ENCODE measurements at places on chromosomes 11 and 22.

DNA sequence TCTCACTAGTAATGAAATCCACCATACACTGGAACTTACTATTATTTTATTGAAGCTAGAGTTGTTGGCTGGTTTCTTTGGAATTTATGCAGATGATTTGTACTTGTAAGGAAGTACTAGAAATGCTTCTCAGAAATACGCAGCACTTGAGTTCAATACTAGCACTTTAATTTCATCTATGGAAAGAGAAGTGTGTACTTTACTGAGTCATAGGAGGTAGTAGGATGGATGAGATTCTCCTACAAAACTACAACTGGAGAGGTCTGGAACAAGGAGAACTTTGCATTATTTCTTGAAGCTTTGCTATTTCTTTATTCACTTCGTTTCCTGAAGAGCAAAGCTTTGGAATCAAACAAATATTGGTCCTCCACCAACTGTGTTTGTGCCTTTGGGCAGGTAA lies 44.1 kb upstream of the CCDC90B start:
- no peak for DNase-seq
- no peaks in the 10 kb centered on the region for H3K4me1 ChIP-seq
- no peak overlapping the region for H3K27ac ChIP-seq
- no peaks in the 10 kb centered on the region for H3K36me3 ChIP-seq
- peaks cover 11% of the 10 kb centered on the region for H3K27me3 ChIP-seq
- no peak overlapping the region for H3K4me3 ChIP-seq

DNA sequence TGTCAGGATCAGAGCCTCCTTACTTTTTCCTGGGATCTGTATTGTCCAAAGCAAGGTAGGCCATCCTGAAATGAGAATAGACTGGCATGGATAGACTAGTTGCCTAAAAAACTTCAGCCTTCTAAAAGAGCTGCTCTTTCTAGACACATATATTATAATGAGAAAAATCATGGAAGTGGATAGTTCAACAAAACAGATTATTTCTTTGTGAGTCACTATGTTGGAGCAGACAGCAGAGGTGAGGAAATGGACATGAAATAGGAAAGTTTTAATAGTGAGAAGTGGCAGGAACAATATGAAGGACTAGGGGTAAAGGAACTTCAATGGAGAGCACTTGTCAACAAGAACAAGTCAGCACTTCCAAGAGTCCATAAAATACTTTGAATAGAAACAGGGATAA lies 101.9 kb upstream of the ANO3 start:
- H3K27me3 ChIP-seq, result no peaks in the 10 kb centered on the region
- H3K36me3 ChIP-seq, result no peaks in the 10 kb centered on the region
- no peak overlapping the region for H3K27ac ChIP-seq
- no peak overlapping the region for H3K4me3 ChIP-seq
- no peaks in the 10 kb centered on the region for H3K4me1 ChIP-seq
- no peak for DNase-seq

DNA sequence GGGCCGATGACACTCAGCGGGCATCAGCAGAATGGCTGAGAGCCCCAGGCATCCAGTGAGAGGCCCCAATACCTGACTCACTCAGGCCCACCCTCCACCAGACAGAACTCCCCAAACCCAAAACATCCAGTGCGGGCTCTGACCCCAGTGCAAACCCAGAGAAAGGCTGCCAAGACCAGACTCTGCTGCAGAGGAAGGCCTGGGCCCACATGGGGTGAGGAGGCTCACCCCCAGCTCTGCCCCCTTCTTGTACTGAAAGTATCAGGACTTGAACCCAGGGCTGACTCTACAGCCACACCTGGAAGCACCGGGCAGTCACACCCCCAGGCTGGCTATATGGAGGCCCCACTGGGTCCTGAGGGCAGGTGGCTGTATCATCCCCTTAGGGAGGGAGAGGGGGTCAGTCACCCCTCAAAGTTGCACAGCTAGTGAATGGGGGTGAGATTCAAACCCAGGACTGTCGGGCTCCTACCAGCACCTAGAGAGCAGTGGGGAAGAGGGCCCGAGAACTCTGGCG lies 49.3 kb downstream of the IGLL1 start:
- H3K27ac ChIP-seq, result no peak overlapping the region
- no peak overlapping the region for H3K4me3 ChIP-seq
- DNase-seq, result no peak
- no peaks in the 10 kb centered on the region for H3K4me1 ChIP-seq
- no peaks in the 10 kb centered on the region for H3K27me3 ChIP-seq
- no peaks in the 10 kb centered on the region for H3K36me3 ChIP-seq

DNA sequence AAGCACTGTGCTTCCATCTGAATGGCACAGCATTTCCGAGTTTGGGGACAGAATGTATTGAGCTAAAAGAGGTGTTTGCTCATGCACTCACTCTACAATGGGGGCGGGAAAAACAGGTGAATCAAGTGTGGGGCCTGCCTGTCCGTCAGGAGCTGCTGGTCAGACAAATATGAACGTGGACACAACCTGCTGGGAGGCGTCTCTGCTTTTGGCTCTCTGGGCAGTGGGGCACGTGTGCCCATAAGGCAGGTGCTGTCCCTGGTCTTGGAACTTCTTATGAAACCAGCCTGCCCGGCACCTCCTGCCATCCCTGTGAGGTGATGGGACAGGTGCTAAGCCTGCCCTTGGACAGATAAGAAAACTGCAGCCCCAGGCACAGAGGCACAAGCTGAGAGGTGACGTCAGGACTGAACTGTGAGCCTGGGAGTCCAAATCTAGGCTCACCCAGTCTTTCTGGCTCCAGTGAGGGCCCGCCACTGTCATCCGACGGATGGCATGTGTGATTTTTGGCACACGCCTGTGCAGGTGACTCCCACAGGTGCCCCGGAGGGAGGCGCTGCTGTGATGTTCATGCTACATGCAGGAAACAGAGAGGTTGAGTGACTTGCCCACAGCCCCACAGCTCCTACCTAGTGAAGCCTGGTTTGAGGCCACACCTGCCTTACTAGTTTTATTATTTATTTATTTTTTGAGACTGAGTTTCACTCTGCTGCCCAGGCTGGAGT lies 51.6 kb downstream of the SMIM38 start:
- H3K4me3 ChIP-seq, result no peak overlapping the region
- peaks cover 8% of the 10 kb centered on the region for H3K27me3 ChIP-seq
- peaks cover 14% of the 10 kb centered on the region for H3K4me1 ChIP-seq
- no peak overlapping the region for H3K27ac ChIP-seq
- no peaks in the 10 kb centered on the region for H3K36me3 ChIP-seq

DNA sequence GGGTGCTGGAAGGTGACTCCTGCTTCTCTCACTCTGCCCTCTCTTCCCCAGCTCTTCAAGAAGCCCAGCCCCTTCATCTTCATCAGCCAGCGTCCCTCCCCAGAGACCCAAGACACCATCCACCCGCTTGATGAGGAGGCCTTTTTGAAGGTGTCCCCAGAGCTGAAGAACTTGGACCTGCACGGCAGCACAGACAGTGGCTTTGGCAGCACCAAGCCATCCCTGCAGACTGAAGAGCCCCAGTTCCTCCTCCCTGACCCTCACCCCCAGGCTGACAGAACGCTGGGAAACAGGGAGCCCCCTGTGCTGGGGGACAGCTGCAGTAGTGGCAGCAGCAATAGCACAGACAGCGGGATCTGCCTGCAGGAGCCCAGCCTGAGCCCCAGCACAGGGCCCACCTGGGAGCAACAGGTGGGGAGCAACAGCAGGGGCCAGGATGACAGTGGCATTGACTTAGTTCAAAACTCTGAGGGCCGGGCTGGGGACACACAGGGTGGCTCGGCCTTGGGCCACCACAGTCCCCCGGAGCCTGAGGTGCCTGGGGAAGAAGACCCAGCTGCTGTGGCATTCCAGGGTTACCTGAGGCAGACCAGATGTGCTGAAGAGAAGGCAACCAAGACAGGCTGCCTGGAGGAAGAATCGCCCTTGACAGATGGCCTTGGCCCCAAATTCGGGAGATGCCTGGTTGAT lies 12.6 kb downstream of the IL10RA start:
- no peak overlapping the region for H3K4me3 ChIP-seq
- H3K4me1 ChIP-seq, result peaks cover 87% of the 10 kb centered on the region
- H3K27ac ChIP-seq, result peak overlapping the region; percentile 74
- H3K36me3 ChIP-seq, result peaks cover 82% of the 10 kb centered on the region

- no peak overlapping the region for H3K27ac ChIP-seq
- DNase-seq, result no peak
- no peak overlapping the region for H3K4me3 ChIP-seq
- H3K4me1 ChIP-seq, result no peaks in the 10 kb centered on the region
- no peaks in the 10 kb centered on the region for H3K36me3 ChIP-seq
Measured at GRCh38 chr22:44445307-44445680, 52.7 kb downstream of the RTL6 start.

DNA sequence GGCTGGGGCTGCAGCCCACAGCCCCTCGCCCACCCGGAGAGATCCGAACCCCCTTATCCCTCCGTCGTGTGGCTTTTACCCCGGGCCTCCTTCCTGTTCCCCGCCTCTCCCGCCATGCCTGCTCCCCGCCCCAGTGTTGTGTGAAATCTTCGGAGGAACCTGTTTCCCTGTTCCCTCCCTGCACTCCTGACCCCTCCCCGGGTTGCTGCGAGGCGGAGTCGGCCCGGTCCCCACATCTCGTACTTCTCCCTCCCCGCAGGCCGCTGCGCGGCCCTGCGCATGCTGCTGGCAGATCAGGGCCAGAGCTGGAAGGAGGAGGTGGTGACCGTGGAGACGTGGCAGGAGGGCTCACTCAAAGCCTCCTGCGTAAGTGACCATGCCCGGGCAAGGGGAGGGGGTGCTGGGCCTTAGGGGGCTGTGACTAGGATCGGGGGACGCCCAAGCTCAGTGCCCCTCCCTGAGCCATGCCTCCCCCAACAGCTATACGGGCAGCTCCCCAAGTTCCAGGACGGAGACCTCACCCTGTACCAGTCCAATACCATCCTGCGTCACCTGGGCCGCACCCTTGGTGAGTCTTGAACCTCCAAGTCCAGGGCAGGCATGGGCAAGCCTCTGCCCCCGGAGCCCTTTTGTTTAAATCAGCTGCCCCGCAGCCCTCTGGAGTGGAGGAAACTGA lies 731 bp downstream of the GSTP1 start:
- peaks cover 49% of the 10 kb centered on the region for H3K4me1 ChIP-seq
- peak overlapping the region; percentile 89 for H3K4me3 ChIP-seq
- peak overlapping the region; percentile 86 for H3K27ac ChIP-seq
- H3K36me3 ChIP-seq, result peaks cover 40% of the 10 kb centered on the region
- peaks cover 6% of the 10 kb centered on the region for H3K27me3 ChIP-seq
- DNase-seq, result peak; percentile 69

DNA sequence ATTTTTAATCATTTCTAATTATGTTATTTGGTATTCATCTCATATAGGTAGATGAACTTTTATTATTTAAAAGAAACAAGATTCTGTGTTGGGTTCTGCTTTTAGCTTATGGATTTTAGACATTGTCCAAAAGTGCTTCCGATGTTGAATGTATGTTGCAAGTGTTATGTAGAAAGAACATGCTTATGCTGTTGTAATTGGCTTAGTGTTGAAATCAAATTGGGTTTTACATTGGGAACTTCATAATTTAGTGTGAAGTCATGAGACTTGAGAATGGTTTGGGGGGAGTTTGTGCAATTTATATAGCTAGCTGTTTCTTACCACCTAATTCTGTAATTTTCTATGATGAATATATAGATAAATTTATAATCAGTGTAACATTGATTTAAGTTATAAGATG lies 3.6 kb downstream of the MTMR3 start:
- DNase-seq, result no peak
- H3K27me3 ChIP-seq, result no peaks in the 10 kb centered on the region
- H3K4me3 ChIP-seq, result no peak overlapping the region

GRCh38 chr22:46954781-46955180 lies 192.3 kb downstream of the TBC1D22A start:
- H3K4me1 ChIP-seq, result no peaks in the 10 kb centered on the region
- DNase-seq, result no peak
- H3K36me3 ChIP-seq, result peaks cover 6% of the 10 kb centered on the region

DNA sequence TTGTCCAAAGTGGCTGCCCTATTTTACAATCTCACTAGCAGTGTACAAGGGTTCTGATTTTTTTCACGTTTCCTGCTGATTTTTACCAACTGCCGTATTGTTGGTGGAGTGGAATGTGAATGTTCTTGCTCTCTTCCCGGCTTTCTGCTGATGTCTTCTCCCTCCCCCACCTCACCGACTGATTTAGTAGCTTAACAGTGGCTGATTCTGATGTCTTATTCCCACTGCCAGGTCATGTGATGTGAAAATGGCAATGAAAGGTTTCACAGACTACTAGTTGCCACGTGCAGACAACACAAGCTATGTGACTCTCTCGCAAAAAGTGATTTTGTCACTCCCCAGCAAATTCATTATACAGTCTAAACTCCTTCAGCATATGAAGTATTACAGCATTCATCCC lies 17.3 kb upstream of the NEU3 start:
- DNase-seq, result no peak
- no peaks in the 10 kb centered on the region for H3K27me3 ChIP-seq
- H3K36me3 ChIP-seq, result peaks cover 39% of the 10 kb centered on the region
- H3K4me3 ChIP-seq, result no peak overlapping the region
- H3K4me1 ChIP-seq, result peaks cover 2% of the 10 kb centered on the region
- no peak overlapping the region for H3K27ac ChIP-seq

- peaks cover 26% of the 10 kb centered on the region for H3K4me1 ChIP-seq
- no peaks in the 10 kb centered on the region for H3K36me3 ChIP-seq
- H3K27me3 ChIP-seq, result no peaks in the 10 kb centered on the region
- H3K27ac ChIP-seq, result no peak overlapping the region
- no peak overlapping the region for H3K4me3 ChIP-seq
- DNase-seq, result no peak
Measured at GRCh38 chr11:46835897-46836296, 10.2 kb downstream of the CKAP5 start.

DNA sequence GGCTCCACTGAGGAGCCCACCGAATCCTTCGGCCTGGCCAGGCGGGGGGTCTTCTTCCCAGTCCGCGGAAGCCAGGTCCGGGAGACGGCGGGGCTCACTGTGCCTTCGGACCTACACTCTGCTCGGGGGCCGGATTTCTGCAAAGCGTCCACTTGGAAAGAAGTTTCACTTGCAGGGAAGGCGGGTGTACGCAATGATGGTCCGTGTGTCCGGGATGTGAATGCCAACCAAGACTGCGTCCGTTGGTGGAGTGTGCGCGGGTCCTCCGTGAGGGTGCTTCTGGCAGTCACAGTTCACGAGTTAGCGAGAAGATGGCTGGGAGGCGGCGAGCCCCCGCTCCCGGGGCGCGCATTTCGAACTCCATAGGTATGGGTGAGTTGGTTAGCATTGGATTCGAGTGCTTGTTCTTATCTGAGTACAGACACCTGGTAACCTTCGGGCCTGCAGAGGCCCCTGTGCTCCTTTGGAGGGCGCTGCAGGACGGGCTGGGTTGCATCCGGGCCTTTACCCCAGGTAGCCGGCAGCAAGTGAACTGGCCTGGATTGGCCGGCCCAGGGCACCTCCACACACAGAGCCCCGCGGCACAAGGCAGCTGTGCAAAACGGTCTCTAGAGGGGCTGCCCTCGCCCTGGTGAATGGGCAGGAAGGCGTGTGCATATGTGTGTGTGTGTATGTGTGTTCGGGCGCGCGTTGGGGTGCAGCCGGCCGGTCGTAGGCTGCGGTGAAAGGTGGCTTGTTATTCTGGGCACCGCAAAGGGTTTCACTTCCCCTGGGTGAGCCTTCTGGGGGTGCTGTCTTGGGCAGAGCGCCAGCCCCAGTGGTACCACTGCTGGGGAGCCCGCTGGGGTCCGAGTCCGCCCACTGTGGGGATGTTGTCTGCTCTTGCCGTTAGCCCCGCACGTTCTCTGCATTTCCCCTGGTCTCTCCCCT lies 13.3 kb upstream of the CYP2R1 start:
- H3K4me1 ChIP-seq, result peaks cover 41% of the 10 kb centered on the region
- peak; percentile 89 for DNase-seq
- H3K27me3 ChIP-seq, result no peaks in the 10 kb centered on the region
- peak overlapping the region; percentile 90 for H3K27ac ChIP-seq
- H3K4me3 ChIP-seq, result peak overlapping the region; percentile 78
- no peaks in the 10 kb centered on the region for H3K36me3 ChIP-seq

GRCh38 chr22:38740116-38740723 lies 15.6 kb downstream of the SUN2 start:
- no peak overlapping the region for H3K27ac ChIP-seq
- H3K4me3 ChIP-seq, result no peak overlapping the region
